ENCODE measurements at places on chromosomes 1 and 21.

GRCh38 chr1:32337855-32338636 lies 2.0 kb upstream of the MARCKSL1 start:
- no peak for DNase-seq

GRCh38 chr1:185292237-185292636 lies 24.8 kb downstream of the IVNS1ABP start:
- DNase-seq: no peak

DNA sequence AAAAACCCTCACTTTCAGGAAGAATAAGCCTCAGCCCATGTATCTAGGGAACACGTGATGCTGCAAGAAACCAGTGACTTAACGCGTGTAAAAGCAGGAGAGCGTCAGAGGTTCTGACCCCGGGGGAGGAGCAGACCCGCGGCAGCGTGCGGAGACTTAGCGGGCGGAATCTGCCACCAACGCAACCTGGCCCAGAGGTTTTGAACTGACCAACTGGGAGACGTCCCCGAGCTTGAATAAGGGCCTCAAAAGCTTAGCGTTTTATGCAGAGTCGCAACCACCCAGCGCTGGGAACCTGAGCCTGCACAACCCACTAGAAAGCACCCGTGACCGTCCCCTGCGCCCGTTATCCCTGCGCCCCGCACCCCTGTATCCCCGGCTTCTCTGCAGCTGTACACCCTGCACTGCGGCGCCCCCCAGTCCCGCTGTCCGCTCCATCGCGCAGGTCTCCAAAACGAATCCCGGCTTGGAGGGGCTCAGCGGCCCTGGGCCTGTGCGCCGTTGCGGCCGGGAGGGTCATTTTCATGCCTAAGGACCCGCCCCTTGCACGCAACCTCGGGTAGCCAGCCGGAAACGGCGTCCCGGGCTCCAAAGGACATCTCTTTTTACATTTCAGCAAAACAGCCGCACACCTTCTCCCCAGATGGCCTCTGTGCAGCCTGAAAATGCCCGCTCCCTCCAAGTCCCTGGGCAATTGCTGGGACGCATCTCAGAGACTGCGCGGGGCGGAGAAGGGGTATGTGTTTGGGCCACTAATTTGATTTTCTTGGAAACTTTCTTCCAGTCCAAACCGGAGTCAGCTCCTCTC lies 29.4 kb upstream of the TRIM17 start:
- peak; percentile 43 for DNase-seq

GRCh38 chr1:23178950-23179349 lies 10.3 kb upstream of the LUZP1 start:
- DNase-seq: no peak

- DNase-seq: no peak
These were observed 75.2 kb upstream of the GALNT2 start for GRCh38 chr1:229991724-229992333.

GRCh38 chr1:112030157-112030556 lies 40.7 kb upstream of the KCND3 start:
- no peak for DNase-seq

- DNase-seq: peak; percentile 95
These were observed 25.5 kb downstream of the MAN1C1 start for GRCh38 chr1:25641931-25642573.

DNA sequence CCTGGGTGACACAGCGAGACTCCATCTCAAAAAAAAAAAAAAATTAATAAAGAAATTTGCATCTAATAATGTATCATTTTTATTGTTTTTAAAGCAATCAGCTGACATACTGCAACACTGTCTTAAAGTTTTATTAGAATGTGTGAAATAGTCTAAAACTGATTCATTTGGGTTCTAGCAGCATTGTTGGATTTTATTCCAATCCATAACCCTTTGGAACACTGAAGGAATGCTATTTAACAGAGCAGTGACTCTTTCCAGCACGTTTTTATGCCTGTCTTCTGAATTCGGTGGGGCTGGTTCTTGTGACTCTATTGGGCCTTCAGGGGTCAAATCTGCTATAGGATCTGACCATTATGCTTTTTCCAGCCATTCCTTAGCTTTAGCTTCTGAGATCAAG lies 18.2 kb upstream of the FMO4 start:
- peak; percentile 42 for DNase-seq

GRCh38 chr1:148333875-148334338 lies 149.2 kb downstream of the PPIAL4G start:
- DNase-seq: no peak

DNA sequence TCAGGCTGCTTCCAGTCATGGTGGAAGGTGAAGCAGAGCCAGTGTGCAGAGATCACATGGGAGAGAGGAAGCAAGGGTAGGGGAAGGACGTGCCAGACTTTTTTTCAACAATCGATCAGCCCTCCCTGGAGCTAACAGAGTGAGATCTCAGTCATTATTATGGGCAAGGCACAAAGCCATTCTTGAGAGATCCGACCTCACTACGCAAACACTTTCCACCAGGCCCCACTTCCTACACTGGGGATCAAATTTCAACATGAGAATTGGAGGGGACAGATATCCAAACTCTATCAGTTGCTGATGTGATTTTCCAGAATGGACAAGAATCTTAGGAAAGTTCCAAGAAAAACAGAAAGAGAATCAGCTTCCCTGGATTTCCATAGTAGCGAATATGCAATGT lies 60.5 kb downstream of the BACE2 start:
- DNase-seq: no peak

- no peak for DNase-seq
These were observed 9.7 kb downstream of the TLCD4 start for GRCh38 chr1:95126846-95127245.

DNA sequence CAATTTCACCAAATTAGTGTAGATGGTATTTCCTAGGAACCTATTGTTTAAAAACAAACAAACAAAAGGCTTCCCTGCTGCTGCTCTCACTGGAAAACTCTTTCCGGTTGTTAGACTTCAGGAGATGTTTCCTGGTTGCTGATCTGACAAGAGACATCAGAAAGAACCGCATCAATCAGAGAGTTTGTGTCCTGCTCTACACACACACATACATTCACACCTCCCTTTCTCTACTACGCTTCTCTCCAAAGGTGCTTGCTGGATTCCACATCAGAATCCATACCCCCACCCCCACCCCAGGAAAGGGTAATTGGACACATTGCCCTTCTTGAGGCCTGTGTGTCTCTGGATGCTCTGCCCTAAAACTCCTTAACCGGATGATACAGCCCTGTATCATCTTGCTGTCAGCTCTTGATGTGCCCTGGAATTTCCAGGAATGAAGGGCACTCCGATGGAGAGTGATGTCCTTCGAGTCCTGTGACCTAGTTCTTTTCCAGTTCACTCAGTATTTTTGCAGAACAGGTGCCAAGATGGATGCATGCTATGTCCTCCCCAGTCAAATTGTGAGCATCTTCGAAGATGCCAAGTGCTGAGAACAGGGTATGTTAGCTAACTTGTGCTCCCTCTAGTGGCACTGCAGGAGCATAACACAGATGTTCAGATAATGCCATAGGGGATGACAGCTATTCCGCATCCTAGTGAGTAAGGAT lies 113.7 kb upstream of the SLC35F3 start:
- peak; percentile 67 for DNase-seq

DNA sequence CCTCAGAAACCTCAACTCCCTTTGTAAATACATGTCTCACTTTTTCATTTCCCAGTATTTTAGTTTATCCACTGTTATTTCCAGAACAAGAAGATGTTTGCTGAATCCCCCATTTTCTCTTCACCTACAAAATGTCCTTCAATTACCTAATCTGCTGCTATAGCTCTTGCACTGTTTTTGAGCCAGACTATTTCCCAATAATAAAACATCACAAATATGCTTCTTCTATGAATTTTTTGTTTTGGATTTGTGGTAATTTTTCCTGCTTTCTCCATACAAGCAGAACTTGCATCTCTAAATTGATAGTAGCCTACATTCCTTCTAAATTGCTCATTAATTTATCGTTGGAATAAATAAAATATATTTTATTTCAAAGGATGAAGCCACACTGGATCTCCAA lies 199.6 kb upstream of the C1orf87 start:
- DNase-seq: peak; percentile 31

- DNase-seq: no peak
These were observed 31.4 kb upstream of the ARTN start for GRCh38 chr1:43902058-43902831.
